ENCODE measurements at places on chromosomes 6 and 20. TPM values are rescaled to one million over a fixed set of nuclear protein-coding genes. Genes with fewer than 3 reads are reported as not detected.

GRCh38 chr6:135673501-135674309 lies 176.2 kb upstream of the AHI1 start:
- H3K27ac ChIP-seq, result no peak overlapping the region
- H3K36me3 ChIP-seq, result no peaks in the 10 kb centered on the region
- no peaks in the 10 kb centered on the region for H3K27me3 ChIP-seq
- no peak overlapping the region for H3K4me3 ChIP-seq
- DNase-seq, result no peak

- H3K4me3 ChIP-seq, result no peak overlapping the region
- H3K4me1 ChIP-seq, result no peaks in the 10 kb centered on the region
- no peak for DNase-seq
- no peaks in the 10 kb centered on the region for H3K36me3 ChIP-seq
- H3K27me3 ChIP-seq, result no peaks in the 10 kb centered on the region
Observed at GRCh38 chr20:52655395-52655794, 316.8 kb upstream of the TSHZ2 start.

OPN5 gene
- total RNA-seq, result not detected

GRCh38 chr6:21230536-21230935 lies 363.0 kb upstream of the SOX4 start:
- no peak overlapping the region for H3K27ac ChIP-seq
- H3K4me1 ChIP-seq, result no peaks in the 10 kb centered on the region
- no peak for DNase-seq

TCF21 gene
- total RNA-seq, result 16.5 TPM

LINC00237 gene
- not detected for total RNA-seq

Data from right atrium auricular region (tissue), 2 donors.